Ascending aorta (tissue), 2 donors: ENCODE measurements at places on chromosomes 2 and 18. TPM values are rescaled to one million over a fixed set of nuclear protein-coding genes. Genes with fewer than 3 reads are reported as not detected.

Gene TRMT61B
- not detected for total RNA-seq

Gene VAMP5
- 114 TPM for total RNA-seq

Gene CRYGD
- not detected for total RNA-seq

Gene KLHL41
- 0.21 TPM for total RNA-seq

Gene TANC1
- 45.4 TPM for total RNA-seq

Gene KIF5C
- total RNA-seq, result 6.2 TPM

Gene CXCR1
- not detected for total RNA-seq

Gene LHCGR
- total RNA-seq, result not detected

Gene PSD4
- 11.2 TPM for total RNA-seq

Gene KIF1A
- total RNA-seq, result 0.11 TPM

Gene GAL3ST2
- total RNA-seq, result not detected

DNA sequence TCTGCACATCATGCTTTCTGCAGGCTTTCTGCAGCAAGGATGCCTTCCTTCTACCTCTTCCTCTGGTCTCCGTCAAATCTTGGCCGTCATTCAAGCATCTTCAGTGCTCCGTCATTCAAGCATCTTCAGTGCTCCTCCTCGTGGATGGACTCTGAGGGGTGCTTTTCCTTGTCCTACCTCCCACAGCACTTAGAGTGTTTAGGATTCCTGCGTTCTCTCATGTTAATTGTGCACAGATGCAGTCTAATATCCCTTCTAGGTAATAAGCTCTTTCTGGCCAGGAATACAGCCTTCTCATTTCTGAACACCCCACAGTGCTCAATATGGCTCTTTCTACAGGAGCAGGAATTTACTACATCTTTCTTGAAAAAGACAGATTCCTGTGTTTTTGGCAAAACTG, 59.8 kb downstream of the ZNF236 start:
- no peaks in the 10 kb centered on the region for H3K27me3 ChIP-seq
- H3K4me1 ChIP-seq, result no peaks in the 10 kb centered on the region
- no peak overlapping the region for H3K4me3 ChIP-seq
- no peak for DNase-seq
- no peak overlapping the region for H3K27ac ChIP-seq
- H3K36me3 ChIP-seq, result peaks cover 20% of the 10 kb centered on the region

GRCh38 chr2:211944572-211944971, 594.0 kb downstream of the ERBB4 start:
- no peaks in the 10 kb centered on the region for H3K36me3 ChIP-seq
- no peaks in the 10 kb centered on the region for H3K27me3 ChIP-seq
- no peaks in the 10 kb centered on the region for H3K4me1 ChIP-seq
- no peak overlapping the region for H3K27ac ChIP-seq

DNA sequence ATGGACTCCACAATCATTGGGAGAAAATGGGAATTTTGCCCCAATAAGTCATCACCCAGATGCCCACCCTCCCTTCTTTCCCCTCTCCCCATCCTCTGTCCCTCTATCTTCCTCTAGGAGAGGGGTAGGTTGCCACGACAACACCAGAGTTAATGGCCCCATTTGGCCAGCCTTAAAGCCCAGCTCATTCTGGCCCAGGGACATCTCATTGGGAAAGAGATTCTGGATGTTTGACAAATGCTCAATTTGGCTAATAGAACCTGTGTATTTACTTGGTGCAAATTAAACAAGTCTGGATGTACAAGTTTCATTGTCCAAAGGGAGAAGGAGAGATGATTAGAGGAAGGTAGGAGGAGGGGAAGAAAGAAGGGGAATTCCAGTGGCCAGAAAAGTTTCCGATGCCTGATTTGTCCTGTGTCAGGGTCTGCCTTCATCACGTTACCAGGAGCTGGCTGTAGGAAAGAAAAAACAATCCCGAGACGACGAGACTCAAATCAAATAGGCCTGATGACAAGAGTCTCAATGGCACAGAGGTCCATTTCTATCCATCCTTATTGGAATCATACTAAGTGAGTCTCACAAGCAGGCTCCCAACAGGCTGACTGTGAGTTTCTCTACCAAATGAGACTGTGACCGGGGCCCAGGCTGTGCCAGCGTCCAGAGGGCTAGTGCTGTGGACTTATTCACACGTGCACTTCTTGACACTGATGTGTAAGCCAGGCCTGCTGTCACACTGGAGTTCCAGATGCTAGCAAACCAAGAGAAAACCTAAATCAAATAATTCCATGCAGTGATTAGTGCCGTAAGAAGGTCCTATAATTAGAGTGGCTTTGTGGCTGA, 265.2 kb upstream of the APCDD1 start:
- H3K4me3 ChIP-seq, result no peak overlapping the region
- H3K36me3 ChIP-seq, result no peaks in the 10 kb centered on the region
- no peaks in the 10 kb centered on the region for H3K27me3 ChIP-seq
- DNase-seq, result no peak

GRCh38 chr2:206920310-206920709, 19.0 kb upstream of the CPO start:
- H3K4me1 ChIP-seq, result no peaks in the 10 kb centered on the region
- H3K27ac ChIP-seq, result no peak overlapping the region
- H3K36me3 ChIP-seq, result no peaks in the 10 kb centered on the region
- no peak overlapping the region for H3K4me3 ChIP-seq

DNA sequence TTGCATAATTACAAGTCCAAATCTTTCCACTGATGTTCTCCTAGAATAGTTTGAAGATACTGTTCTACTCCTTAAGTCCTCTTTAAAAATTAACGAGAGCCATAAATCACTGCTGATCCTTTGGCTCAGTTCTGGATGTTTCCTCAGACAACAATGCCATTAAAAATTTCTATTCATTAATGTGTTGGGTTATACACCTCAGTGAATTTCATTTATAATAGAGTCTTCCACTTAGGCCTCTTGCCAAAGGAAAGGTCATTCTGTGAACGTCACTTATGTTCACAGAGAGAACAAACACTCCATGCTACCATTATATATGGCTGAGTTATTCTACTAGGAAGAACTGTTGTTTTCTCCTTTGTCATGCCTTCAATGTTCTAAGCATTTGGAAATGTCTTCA, 1472.3 kb upstream of the CELF4 start:
- H3K27me3 ChIP-seq, result no peaks in the 10 kb centered on the region
- H3K4me3 ChIP-seq, result no peak overlapping the region
- H3K36me3 ChIP-seq, result no peaks in the 10 kb centered on the region

- no peak for DNase-seq
- no peak overlapping the region for H3K4me3 ChIP-seq
- H3K27me3 ChIP-seq, result no peaks in the 10 kb centered on the region
- H3K27ac ChIP-seq, result no peak overlapping the region
- no peaks in the 10 kb centered on the region for H3K4me1 ChIP-seq
Measured at GRCh38 chr2:204264085-204264553, 281.2 kb upstream of the PARD3B start.

DNA sequence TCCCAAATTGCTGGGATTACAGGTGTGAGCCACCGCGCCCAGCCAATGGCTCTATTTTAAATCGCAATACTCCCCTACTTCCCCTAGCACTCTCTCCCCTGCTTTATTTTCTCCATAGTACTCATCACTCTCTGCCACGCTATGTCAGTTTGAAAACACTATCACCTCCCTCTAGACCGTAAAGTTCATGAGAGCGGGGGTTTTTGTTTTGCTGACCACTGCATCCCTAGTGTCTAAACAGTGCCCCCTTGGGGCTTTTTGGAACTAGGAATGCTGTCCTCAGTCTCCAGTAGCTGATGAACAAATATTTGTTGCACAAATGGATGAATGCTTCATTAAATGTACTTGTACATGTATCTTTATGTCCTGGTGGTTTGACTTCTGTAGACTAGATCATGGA, 44.1 kb downstream of the ATOH8 start:
- H3K4me3 ChIP-seq, result no peak overlapping the region
- H3K36me3 ChIP-seq, result peaks cover 23% of the 10 kb centered on the region
- no peaks in the 10 kb centered on the region for H3K27me3 ChIP-seq
- H3K4me1 ChIP-seq, result peaks cover 31% of the 10 kb centered on the region
- peak overlapping the region; percentile 87 for H3K27ac ChIP-seq

DNA sequence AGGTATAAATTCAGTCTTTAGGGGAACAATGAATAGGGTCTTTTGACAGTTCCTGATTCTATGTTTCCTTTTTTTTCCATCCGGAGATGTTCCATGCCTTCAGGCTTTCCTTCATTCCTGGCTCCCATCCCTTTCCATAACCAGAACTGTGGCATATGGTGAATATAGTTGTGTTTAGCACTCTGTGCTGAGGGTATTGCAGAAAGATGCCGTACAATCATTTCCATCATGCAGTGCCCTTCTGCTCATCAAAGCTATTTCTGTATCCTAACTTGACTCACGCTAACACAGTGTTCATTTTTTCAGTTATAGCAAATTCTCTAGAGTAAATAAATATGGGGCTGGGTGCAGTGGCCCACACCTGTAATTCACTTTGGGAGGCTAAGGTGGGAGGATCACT, 131.9 kb upstream of the EML6 start:
- peaks cover 16% of the 10 kb centered on the region for H3K4me1 ChIP-seq
- no peak for DNase-seq
- H3K36me3 ChIP-seq, result no peaks in the 10 kb centered on the region
- H3K27ac ChIP-seq, result no peak overlapping the region

- peaks cover 19% of the 10 kb centered on the region for H3K4me1 ChIP-seq
- no peaks in the 10 kb centered on the region for H3K36me3 ChIP-seq
- no peaks in the 10 kb centered on the region for H3K27me3 ChIP-seq
- no peak for DNase-seq
- no peak overlapping the region for H3K27ac ChIP-seq
- H3K4me3 ChIP-seq, result no peak overlapping the region
Measured at GRCh38 chr2:134117676-134118075, 136.2 kb upstream of the MGAT5 start.

DNA sequence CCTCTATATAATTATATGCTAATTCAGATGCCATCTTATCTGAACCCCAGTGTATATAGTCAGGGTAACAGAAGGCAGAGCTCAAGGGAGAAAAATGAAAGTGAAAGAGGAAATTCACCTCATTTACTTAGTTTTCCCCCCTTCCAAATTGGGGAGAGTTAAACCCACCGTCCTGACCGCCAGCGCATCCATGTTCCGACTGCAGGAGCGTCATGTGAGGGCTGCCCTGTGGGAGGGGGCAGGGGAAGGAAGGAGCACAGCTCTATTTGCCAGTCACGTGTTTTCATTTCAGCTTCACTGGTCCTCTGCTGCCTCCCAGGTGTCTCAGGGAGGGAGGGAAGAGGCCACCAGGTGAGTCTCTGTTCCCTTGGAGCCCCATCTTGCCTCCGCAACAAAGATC, 13.2 kb downstream of the CNNM4 start:
- no peaks in the 10 kb centered on the region for H3K4me1 ChIP-seq
- H3K27ac ChIP-seq, result no peak overlapping the region
- H3K36me3 ChIP-seq, result no peaks in the 10 kb centered on the region
- H3K4me3 ChIP-seq, result no peak overlapping the region

- no peaks in the 10 kb centered on the region for H3K36me3 ChIP-seq
- DNase-seq, result no peak
- no peak overlapping the region for H3K4me3 ChIP-seq
- H3K27ac ChIP-seq, result no peak overlapping the region
- H3K4me1 ChIP-seq, result no peaks in the 10 kb centered on the region
Measured at GRCh38 chr18:46649071-46649862, 7.8 kb downstream of the LOXHD1 start.

- no peaks in the 10 kb centered on the region for H3K36me3 ChIP-seq
- H3K27ac ChIP-seq, result no peak overlapping the region
- no peak overlapping the region for H3K4me3 ChIP-seq
- no peak for DNase-seq
- H3K27me3 ChIP-seq, result no peaks in the 10 kb centered on the region
Measured at GRCh38 chr2:187405921-187406320, 42.1 kb downstream of the CALCRL start.

DNA sequence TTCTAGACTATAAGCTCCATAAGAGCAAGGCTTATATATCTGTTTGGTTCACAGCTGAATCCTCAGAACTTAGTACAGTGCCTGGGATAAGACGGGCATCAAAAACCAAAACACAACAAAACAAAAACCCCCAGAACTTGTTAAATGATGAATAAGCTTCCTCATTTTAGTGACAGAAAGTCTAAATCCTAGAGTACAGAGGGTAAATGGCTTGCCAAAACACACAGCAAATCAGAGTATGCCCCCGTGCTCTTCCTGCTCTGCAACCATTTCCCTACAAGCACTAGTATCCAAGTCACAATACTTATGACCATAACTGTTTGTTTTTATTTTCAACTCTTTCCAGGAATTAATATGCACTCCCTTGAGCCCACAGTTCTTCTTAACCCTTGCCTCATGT, 10.1 kb downstream of the ZNF521 start:
- no peak for DNase-seq
- H3K27me3 ChIP-seq, result no peaks in the 10 kb centered on the region
- H3K4me1 ChIP-seq, result no peaks in the 10 kb centered on the region
- no peak overlapping the region for H3K4me3 ChIP-seq
- no peak overlapping the region for H3K27ac ChIP-seq

DNA sequence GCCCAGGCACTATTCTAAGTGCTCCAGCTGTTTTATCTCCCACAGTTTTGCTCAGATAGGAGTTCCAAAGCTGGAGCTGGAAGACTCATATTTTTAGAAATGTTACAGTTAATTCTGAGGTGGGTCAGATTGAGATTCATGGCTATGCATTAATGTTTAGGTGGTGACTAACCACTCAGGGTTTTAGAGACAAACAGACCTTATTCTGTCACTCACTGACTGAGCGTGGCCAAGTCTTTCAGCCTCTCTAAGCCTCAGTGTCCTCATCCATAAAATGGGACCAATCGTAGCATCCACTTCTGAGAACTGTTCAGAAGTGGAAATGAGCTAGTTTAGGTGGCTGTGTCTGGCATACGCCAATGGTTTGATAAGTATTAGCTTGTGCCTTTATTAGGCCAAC, 4.3 kb upstream of the CASP8 start:
- H3K4me1 ChIP-seq, result peaks cover 2% of the 10 kb centered on the region
- DNase-seq, result no peak
- no peaks in the 10 kb centered on the region for H3K36me3 ChIP-seq

DNA sequence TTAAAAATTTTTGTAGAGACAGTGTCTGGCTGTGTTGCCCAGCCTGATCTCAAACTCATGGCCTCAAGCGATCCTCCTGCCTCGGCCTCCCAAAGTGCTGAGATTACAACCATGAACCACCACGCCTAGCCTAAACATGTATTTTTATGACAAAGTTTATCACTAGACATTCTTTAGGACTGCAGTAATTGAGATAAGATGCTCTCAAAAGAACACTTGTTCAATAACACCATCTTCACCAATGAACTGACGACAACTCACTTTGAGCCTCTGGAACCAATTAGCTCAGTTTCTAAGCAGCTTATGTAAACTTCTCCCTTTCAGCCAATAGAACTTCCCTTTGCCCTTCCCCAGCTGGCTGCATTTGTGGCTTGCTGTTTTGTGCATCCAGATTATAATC, 15.3 kb upstream of the PPP4R1 start:
- no peaks in the 10 kb centered on the region for H3K4me1 ChIP-seq
- H3K36me3 ChIP-seq, result no peaks in the 10 kb centered on the region
- no peak overlapping the region for H3K27ac ChIP-seq
- H3K4me3 ChIP-seq, result no peak overlapping the region
